CMK (cell line): ENCODE measurements at places on chromosomes 13 and 19.
A peak's percentile ranks its signal among the peaks of the same experiment; 100 is the strongest.

DNA sequence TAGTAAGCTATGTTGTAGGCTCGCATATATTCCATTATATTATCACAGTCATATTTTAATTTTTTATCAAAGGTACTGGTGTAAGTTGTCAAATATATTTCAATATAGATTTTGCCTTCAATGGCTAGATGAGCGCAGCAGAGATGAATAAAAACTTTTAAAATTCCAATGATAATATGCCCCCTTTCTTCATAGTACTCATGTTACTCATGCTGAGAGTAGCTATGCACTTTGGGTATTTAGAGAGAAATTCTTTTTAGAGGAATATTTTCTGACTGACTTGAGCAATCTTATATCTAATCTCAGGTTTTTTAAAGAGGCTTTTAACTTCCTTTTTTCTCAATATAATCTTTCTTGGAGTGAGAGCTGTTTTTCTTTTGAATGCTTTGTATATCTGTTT lies 11.4 kb downstream of the ZNF254 start:
- DNase-seq: no peak

DNA sequence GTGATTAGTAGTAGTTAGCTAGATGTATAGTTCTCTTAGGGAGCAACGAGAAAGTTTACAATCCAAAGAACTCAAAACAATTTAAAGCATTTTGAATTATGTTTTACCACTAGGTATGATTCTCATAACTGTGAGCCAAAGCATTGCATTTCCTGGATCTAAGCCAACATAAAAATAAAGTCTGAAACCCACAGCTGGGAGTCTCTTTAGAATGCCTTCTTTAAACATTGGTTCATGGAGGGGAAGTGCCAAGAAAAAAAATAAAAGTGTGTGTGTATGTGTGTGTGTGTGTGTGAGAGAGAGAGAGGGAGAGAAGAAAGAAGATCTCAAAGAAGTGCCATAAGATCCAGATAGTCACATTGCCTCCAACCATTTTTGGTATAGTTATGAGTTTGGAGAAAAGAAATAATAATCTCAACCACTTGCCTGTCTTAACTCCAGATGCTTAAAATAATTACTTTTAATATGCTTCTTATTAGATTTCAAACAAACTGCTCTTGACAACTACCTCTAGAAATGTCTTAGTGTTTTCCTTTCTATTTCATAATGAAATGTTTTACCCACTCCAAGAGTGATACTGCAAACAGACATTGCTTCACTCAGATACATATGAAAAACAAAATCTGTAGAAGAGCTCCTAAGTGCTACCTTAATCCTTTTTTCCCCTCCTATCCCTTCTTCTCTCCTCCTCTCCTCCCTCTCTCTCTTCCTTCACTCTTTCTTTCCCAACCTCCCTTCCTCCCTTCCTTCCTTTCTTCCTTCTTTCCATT lies 554.1 kb downstream of the KCTD12 start:
- no peak for DNase-seq

DNA sequence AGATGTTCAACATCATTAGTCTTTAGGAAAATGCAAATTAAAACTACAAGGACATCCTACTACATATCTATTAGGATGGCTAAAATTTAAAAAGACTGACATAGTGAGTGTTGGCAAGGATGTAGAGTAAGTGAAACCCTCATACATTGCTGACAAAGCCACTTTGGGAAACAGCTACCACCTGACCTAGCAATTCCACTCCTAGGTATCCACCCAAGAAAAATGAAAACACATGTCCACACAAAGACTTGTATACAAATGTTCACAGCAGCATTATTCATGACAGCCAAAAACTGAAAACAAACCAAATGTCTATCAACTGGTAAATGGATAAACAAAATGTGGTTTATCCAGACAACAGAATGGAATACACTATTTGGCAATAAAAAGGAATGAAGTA lies 51.7 kb upstream of the DOCK9 start:
- no peak for DNase-seq

- DNase-seq: no peak
Measured at GRCh38 chr19:20244356-20244755, 77.3 kb downstream of the ZNF486 start.

GRCh38 chr13:43583321-43583720 lies 203.5 kb downstream of the ENOX1 start:
- no peak for DNase-seq

- DNase-seq: no peak
Measured at GRCh38 chr13:111620586-111620985, 300.1 kb downstream of the TEX29 start.

DNA sequence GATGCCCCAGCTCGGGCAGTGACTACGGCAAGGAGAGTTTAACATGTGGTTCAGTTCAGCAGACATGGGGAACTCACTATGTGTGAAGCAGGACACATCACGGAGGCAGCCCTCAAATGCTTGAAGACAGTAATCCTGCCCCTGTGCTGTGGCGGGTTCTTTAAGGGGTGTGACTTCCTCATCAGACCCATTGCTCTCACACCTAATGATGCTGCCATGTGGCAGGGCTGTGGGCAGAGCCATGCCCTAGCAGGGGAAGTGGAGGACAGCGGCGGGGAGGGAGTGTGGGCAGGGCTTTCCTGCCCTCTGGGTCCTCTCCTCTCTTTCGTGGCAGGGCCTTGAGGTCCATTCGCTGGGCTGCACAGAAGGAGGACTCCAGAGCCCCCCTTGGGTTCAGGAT lies 131.1 kb upstream of the GJB6 start:
- no peak for DNase-seq

DNA sequence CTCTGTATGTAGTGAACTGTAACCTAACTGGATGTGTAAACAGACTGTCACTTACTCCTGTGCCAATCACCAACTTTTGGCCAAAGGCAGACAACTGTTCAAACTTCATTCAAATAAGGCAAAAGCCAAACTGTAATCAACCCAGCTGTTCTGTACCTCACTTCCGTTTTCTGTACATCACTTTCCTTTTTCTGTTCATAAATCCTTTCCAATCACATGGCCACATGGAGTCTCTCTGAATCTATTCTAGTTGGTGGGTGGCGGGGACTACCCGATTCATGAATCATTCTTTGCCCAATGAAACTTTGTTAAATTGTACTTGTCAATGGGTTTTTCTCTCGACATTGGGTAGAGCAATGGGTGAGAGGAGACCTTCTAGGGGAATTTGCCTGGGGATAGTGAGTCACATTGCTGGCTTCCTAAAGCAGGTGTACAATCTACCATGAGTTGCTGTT lies 178.3 kb upstream of the RFC3 start:
- DNase-seq: no peak

GRCh38 chr13:42607546-42607945 lies 33.6 kb downstream of the TNFSF11 start:
- no peak for DNase-seq

DNA sequence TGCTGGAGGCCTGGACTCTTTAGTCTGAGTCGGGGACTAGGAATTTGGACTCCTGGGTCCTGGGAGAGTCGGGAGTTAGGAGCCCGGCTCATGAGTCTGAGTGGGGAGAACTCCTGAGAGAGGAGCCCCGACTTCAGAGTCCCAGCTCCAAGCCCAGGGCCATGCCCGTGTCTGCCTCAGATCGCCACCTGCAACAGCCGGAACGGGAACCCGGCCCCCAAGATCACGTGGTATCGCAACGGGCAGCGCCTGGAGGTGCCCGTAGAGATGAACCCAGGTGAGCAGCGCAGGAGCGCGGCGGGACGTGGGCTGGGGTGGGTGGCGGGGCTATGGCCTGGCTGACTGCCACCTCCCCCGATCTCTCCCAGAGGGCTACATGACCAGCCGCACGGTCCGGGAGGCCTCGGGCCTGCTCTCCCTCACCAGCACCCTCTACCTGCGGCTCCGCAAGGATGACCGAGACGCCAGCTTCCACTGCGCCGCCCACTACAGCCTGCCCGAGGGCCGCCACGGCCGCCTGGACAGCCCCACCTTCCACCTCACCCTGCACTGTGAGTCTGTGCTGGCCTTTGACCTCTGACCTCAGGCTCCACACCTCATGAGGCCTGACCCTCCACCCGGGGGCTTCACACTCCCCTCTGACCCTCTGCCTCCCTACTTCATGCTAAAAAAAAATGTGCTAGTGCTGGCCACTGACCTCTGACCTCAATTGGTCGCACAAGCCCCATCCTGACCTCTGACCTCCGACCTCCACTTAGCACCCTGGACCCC lies 4.4 kb downstream of the BCAM start:
- DNase-seq: no peak

- DNase-seq: no peak
Measured at GRCh38 chr13:108225440-108225839, 7.2 kb downstream of the ABHD13 start.

GRCh38 chr19:41993612-41994483 lies at the start of gene ATP1A3:
Gene ATP1A3, minus strand, starts transcription at chr19:41994230. Its CDS starts 154 bp downstream, at chr19:41994076.
- DNase-seq: peak; percentile 38

- no peak for DNase-seq
Measured at GRCh38 chr13:94849254-94849653, 136.9 kb upstream of the SOX21 start.

DNA sequence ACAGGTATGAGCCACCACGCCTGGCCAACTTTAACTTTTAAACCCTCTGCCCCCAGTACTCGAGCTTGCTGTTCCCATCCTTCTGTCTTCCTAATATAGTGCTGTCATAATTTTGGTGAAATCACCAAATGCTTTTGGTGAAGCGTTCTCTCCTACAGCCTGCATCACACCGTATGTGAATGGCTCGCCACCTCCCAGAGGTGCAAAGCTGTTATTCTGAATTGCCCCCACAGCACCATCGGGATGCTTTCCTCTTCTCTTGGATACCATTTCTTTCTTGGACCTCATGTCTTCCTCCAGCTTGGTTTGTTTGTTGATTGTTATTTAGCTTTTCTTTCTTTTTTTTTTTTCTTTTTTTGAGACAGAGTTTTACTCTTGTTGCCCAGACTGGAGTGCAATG lies 53.0 kb upstream of the XPO4 start:
- DNase-seq: no peak

DNA sequence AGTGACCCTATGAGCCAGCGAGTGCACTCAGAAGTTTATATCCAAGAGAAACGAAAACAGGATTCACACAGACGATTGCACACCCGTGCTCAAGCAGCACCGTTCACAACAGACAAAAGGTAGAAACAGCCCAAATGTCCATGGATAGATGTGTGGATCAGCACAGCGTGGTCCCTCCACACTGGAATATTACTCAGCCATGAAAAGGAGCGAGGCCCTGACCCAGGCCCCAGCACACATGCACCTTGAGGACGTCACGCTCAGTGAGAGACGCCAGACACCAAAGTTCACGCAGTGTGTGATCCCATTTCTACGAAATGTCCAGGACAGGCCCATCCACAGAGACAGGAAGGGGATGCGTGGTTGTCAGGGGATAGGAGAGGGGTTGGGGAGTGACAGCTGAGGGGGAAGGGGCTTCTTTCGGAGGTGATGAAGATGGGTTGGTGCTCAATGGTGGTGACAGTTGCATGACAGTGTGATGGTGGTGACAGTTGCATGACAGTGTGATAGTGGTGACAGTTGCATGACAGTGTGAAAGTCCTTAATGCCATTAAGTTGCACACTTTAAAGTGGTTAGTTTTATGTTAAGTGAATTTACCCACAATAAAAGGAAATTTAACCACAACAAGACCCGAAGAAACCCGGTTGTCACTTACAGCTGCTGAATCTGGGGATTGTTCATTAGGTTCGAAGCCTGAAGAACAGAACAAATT lies 18.9 kb upstream of the SLC39A3 start:
- DNase-seq: no peak

GRCh38 chr13:32821149-32821688 lies 195.0 kb upstream of the KL start:
- DNase-seq: no peak

DNA sequence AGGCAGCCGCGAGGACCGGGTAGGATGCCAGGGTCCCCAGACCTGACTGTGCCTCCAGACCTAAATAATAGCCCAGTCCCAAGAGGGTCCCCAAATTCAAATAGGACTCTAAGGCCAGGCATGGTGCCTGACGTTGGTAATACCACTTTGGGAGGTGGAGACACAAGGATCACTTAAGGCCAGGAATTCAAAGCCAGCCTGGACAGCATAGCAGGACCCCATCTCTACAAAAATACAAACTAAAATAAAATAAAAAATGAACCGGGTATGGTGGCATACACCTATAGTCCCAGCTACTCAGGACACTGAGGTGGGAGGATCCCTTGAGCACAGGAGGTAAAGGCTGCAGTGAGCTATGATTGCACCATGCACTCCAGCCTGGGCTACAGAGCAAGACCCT lies 5.4 kb upstream of the APLP1 start:
- DNase-seq: no peak
